ENCODE measurements at places on chromosomes 7 and 10.

DNA sequence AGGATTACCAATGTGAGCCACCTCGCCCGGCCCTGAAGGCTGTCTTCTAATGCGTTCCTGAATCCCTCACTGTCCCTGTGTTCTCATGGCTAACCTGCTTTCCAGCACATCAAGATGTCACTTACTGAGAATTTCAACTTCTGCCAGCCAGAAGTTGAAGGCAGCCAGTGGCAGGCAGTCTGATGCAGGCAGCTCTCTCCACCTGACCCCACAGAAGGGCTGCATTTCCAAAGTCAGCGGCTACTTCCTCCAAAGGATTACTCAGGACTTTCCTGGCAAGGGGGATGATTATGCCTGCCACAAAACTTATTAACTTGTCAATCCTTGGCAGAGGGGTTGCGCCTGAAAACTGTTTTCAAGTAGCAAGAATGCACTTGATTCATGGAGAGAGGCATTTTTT is 1219.4 kb downstream of the TYW1 start:
- no peak for DNase-seq

DNA sequence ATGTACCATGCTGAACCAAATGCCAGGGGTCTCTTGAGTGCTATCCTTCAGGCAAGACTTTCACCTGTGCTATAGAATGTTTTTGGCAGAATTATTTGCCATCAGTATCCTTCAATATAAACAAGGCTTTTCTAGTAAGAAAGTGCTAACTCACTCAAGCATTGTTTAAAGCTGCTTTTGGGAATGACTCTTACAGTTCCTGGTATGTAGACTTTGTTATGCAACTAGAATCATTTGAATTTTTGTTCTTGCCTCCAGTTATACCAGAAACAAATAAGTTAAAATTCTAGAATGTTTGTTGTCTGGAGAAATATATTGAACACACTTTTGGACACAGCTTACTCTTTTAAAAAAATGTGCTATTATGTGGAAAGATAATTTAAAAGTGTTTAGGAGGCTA is 39.5 kb upstream of the RTKN2 start:
- no peak for DNase-seq

- peak; percentile 53 for DNase-seq
Measured at GRCh38 chr10:116444527-116445142, 17.0 kb downstream of the PNLIPRP3 start.

DNA sequence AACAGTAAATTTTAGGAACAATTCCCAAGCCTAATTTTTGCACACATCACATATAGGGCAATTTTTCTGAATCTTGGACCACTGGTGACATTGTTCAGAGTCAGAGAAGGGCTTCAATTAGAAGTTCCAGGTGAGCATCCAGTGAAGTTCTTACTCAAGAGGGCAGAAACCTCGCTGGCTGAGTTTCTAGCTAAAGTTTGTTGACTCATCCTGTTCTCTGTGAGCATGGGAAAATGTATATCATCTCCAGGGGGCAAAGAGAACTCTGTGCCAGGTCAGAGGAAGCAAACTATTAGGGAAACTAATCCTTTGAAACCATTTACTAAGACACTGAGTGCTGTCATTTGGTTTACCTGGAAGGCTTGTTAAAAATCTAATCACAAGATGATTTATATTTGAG is 695.6 kb upstream of the IGFBP3 start:
- DNase-seq, result no peak

DNA sequence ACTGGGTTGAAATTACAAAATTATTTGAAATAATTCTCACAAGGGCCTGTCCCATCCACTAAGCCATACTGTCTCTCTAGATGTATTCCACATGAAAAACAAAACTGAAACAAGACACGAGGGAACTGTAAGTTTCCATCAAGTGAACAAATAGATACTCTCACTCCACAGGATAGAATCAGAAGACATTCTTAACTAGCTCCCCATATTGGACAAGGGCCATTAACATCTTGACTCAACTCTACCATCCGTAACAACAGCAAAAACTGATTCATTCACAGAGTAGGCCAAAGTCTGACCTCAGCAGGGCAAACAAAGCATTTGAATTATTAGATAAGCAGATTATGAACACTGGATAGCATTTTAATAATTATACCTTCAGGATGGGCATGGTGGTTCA is 29.1 kb downstream of the UBE2H start:
- no peak for DNase-seq

- no peak for DNase-seq
Measured at GRCh38 chr10:17624996-17625395, 7.8 kb upstream of the HACD1 start.

GRCh38 chr10:61140765-61141392 is 196.9 kb upstream of the RHOBTB1 start:
- peak; percentile 52 for DNase-seq

DNA sequence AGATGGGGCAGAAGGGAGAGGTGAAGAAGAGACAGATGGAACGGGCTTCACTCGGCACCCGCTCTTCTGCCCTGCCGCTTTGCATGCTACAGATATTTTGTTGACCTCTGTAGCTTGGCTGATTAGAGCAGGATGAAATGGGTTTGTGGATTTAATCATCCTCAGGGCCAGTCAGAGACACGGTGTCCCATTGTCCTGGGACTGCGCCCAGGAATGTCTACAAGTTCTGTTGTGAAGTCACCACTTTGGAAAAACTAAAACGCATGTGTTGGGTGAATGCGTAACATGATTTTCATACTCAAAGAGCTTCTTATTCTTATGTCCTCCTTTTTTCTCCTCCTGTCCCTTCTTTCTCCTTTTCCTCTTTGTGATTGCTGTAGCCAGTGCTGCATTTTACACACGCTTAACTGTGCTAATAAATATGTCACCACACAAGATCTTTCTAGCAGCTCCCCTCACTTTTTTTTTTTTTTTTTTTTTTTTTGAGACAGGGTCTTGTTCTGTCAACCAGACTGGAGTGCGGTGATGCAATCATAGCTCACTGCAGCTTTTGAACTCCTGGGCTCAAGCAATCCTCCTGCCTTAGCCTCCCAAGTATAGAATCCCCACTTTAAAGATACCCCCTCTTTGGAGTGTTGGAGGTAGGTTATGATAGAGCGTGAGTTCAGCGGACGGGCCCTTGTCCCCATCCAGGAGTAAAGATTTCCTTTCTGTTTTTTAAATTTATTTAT is 3.4 kb downstream of the CPA4 start:
- no peak for DNase-seq

GRCh38 chr10:60575105-60575504 is 185.4 kb upstream of the ANK3 start:
- no peak for DNase-seq
